ENCODE measurements at places on chromosomes 16 and 17.

DNA sequence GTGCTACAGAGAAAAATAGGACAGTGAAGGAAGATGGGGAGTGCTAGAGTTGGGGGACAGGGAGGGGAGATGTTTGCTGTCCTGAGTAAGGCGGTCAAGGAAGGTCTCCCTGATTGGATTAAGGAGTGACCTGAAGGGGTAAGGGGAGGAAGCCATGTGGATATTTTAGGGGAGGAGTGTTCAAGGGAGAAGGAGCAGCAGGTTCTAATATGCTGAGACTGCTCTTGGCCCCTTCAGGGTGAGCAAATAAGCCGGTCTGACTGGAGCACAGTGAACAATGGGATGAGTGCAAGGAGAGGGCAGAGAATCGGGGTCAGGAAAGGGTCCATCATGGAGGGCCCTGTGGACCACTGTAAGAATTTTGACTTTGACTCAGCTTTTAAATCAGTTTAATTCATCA, 188.8 kb downstream of the IRX3 start:
- DNase-seq = no peak

- no peak for DNase-seq
These were observed 667 bp downstream of the OGFOD1 start for GRCh38 chr16:56451753-56452689.

DNA sequence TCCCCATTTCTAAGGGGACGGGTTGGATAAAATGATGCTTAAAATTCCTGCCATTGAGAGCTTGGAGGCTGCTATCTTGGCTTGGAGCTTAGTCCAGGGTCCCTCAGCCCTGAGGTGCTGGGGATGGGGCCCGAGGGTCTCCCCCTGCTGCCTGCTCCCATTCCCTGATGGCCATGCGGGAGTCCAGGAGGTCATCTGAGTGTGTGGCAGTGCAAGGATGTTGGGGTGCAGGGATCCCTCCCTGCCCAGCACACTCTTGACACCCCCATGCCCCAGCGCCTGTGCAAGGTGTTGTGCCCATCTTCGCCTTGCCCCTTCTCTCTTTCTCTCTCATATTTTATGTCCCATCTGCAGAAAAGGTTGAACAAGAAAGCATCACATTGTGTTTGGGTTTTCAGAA, 90.4 kb downstream of the IRF8 start:
- DNase-seq = no peak

- no peak for DNase-seq
These were observed 33.8 kb upstream of the NF1 start for GRCh38 chr17:31060791-31061550.

- no peak for DNase-seq
These were observed 287.3 kb downstream of the WWOX start for GRCh38 chr16:78386557-78387324.

DNA sequence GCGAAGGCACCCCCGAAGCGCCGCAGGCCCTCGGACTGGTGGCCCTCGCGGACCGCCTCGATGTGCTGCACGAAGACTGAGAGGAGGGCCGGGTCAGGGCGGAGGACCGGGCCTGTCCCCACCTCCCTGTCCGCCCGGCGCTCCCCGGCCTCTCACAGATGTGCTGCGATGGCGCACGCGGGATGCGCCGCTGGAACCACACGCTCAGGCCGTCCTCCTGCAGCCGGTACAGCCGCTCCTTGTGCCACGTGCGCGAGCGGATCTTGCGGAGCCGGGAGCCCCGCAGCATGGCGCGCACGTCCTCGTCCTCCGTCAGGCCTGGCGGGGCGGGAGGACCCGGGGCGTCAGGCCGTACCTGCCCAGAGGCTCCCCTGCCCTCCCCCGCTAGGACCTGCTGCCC, 11.3 kb downstream of the PLCD3 start:
- no peak for DNase-seq

- no peak for DNase-seq
These were observed at the start of gene MT1H for GRCh38 chr16:56669005-56669839. TSS of gene MT1H (plus strand) at chr16:56669814. CDS start at chr16:56669885, 71 bp downstream.

DNA sequence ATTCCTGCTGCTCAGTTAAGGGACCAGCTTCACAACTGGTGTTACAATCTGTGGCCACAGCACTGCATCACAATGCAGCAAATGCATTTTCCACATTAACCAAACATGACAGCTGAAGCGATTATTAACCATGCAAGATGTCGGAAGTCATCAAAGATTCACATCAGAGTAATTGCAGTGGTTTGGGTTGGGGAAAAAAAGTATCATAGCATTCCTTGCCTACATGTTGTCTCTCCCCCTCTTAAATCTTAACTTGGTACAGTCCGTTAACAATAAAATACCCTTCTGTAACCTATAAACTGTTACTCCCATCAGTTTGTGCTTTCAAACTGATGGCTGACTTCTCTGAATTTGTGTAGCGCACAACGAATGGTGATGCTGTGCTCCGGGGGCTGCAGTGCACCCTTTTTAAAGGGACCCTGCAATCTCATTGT, 51.6 kb downstream of the NUP93 start:
- DNase-seq = no peak

DNA sequence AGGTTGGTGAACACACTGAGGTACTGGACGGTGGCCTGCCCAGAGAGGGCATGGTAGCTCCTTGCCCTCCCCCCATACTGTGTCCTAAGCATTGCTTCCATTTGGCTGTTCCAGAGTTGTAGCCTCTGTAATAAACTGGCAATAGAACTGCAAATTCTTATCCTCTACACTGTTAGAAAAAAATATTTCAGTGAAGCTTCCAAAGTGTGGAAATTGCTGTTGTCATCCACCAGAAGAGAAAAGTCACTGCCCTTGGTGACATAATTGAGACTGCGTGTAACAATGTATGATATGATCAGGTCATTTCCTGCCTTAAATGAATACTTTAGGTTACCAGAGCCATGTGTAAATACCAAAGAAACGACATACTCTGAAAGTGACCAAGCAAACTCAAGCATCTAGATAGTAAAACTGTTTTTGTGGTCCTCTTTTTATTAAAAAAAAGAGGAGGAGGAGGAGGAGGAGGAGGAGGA, 65.9 kb downstream of the CEP95 start:
- no peak for DNase-seq

DNA sequence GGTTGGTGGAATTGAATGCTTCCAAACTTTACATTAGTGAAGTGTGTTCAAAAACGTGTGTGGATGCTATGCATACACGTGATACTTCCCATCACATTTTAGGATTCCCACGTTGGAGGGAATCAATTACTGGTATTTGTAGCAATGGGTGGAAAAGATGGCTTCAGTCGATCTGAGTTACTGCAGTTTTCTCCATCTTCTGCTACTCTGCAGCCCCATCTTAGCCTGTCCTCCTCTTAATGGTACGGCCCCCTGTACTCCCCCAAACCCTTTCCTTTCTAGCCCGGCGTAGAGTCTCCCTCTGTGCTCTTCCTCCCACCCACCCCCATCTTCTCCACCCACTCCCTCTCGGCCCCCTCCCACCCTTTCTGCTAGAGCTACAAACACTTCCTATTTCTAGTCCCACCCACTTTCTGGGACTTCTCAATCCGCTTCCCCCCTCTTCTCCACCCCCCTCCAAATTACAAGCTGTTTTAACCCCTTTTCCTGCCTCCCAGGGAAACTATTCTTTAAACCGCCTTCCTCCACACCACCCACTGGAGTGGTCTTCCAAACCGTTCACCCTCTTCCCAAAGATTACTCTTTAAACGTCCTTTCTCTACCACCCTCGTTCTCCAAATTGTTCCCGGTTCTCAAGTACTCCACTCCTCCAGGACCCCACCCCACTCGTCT, 1.1 kb downstream of the CHTF8 start:
- DNase-seq = peak; percentile 27
